ENCODE measurements at places on chromosomes 1 and 21. TPM values are rescaled to one million over a fixed set of nuclear protein-coding genes. Genes with fewer than 3 reads are reported as not detected.

Gene FCGR3B
- 0.99 TPM for total RNA-seq

Gene C1QC
- total RNA-seq: 18.2 TPM

Gene ASCL5
- total RNA-seq: not detected

Gene RAB3B
- 12.0 TPM for total RNA-seq

Gene RBP7
- 2.6 TPM for total RNA-seq
